Kidney tubule cell (primary cell): ENCODE measurements at places on chromosomes 1 and 21.

GRCh38 chr1:20448671-20449071 lies 37.3 kb downstream of the CAMK2N1 start:
- DNase-seq: no peak

GRCh38 chr1:48084826-48085225 lies 87.6 kb upstream of the TRABD2B start:
- DNase-seq: peak; percentile 67

DNA sequence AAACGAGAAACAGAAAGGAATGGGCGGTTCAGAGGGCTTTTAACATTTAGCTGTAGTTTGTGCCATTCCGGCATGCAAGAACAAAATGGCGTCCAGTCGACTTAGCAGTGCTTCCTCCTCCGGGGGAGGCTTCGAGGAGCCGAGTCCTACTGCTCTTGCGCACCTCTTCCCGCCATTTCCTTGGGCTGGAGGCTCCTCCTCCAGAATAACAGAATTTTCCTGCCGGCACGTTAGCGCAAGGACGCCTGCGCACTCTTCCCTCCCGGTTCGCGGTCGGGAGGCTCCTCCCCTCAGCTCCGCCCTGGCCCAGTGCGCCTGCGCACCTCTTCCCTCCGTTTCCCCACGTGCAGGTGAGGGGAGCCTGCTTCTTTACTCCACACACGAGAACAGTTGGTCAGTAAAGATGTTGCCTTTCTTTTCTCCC lies 1.0 kb downstream of the DMRTB1 start:
- no peak for DNase-seq

GRCh38 chr1:168556647-168557046 lies 12.8 kb upstream of the XCL2 start:
- DNase-seq: no peak
